ENCODE measurements at places on chromosomes 1 and 21. TPM values are rescaled to one million over a fixed set of nuclear protein-coding genes. Genes with fewer than 3 reads are reported as not detected.

The TUFT1 gene
- 2.6 TPM for total RNA-seq

The HSD3B2 gene
- total RNA-seq, result not detected

The FTCD gene
- not detected for total RNA-seq

The C4BPA gene
- not detected for total RNA-seq

The CD34 gene
- total RNA-seq, result 14.7 TPM

The B3GALT6 gene
- total RNA-seq, result 30.4 TPM

The RIPPLY3 gene
- not detected for total RNA-seq

The FAM76A gene
- total RNA-seq, result 5.4 TPM

The TMEM61 gene
- total RNA-seq, result not detected

The HCN3 gene
- total RNA-seq, result 0.44 TPM

The SPATA46 gene
- total RNA-seq, result not detected

The TMPRSS2 gene
- not detected for total RNA-seq

The RSPO1 gene
- not detected for total RNA-seq

The RHD gene
- 0.20 TPM for total RNA-seq

The KIF17 gene
- 17.3 TPM for total RNA-seq

The NAV1 gene
- 1.6 TPM for total RNA-seq

The OPTC gene
- total RNA-seq, result not detected

The KLHDC9 gene
- total RNA-seq, result 0.99 TPM

The RAB25 gene
- not detected for total RNA-seq

The C1orf53 gene
- total RNA-seq, result 3.4 TPM

The OR2T12 gene
- not detected for total RNA-seq

The SPRR3 gene
- total RNA-seq, result not detected

The WNT9A gene
- total RNA-seq, result 0.87 TPM

The DENND2D gene
- total RNA-seq, result 1.4 TPM

The HAPLN2 gene
- total RNA-seq, result not detected

The PIGC gene
- 13.5 TPM for total RNA-seq

The FGR gene
- 0.20 TPM for total RNA-seq

The PWP2 gene
- total RNA-seq, result 19.4 TPM

The LRRC71 gene
- under 0.01 TPM for total RNA-seq

The LAX1 gene
- total RNA-seq, result not detected

The IGSF9 gene
- total RNA-seq, result not detected

The DNAJC28 gene
- 0.99 TPM for total RNA-seq
